ENCODE measurements at places on chromosomes 13 and 19.

DNA sequence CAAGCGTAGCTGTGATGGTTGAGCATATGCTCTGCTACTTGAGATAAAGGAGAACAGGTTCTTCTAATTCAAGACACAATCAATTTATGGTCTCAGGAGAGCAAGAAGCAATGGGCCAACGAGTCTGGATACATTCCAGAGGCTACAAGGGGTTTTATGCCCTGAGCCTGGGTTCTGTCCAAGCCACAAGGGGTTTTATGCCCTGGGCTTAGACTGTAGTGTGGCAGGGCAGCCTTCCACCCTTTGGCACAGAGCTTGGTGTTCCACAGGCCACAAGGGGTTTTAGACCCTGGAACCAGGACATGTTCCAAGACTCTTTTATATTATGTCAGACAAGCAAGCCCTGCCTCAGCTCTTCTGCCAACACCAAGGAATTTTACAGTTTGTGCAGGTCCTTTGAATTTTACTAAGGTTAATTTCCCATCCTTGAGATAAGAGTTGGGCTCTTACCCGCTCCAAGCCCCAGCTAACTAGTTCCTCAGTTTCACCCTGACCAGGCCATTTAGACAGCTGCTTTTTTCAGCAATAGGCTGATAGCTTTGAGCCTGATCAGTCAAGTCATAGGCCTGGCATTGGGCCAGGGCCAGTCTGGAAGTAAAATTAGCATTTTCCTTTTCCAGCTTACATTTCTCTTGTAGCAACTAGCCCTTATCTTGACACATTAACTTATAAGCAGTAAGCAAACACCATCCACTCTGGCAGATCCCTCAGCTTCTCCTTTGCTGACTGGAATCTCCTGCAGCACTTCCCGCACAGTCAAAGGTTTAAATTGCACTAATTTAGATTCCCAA lies 95.0 kb downstream of the ZNF737 start:
- no peak for DNase-seq

DNA sequence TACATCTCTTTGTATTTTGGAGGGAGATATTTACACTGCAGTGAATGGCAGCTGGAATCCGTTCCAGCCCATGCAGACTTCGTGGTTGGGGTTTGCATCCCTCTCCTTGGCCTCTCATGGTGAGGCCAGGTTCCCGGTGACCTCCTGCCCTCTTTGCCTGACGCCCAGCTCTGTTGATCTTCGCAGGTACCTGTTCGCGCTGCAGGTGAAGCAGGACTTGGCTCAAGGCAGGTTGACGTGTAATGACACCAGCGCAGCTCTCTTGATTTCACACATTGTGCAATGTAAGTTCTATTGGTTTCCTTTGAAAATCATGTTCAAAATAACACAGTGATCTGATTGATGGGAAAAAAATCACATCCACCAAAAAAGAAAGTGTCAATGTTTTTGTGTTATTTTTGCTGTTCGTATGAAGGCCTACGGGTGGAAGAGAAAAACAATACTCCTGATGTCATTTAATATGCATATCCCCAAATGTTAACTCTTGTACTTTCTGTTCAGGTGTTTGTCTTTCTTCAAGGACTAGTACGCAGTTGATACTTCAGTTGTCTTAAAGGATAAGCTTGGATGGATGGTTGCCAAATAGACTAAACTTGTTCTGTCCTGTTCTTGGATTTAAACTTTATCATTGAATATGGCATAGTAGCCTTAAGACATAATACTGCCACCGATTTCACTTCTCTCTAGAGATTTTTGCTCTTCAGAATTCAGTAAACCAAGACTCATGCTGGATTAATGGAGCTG lies 199.1 kb downstream of the STK24 start:
- DNase-seq, result no peak

DNA sequence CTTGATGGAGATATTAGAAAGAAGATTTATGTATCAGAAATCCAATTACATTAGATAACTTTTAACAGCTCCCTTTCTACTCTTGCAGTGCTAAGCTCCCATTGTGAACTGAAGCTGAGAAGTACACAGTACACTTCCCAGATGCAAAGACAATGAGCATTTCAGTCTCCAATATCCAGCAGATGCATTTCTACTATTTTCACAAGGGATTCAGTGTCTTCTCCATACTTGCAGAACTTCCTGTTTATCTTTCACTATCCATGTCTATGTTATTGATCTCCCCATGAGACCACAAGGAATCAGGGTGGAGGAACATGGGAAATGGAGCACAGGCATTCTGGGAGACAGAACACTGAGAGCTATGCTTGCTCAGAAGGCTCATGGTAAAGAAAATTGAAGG lies 207.5 kb downstream of the ENOX1 start:
- no peak for DNase-seq

GRCh38 chr13:52850396-52851136 lies 2.1 kb upstream of the PCDH8 start:
- DNase-seq, result no peak

- no peak for DNase-seq
These were observed 2.4 kb upstream of the SBK2 start for GRCh38 chr19:55539090-55539984.

- DNase-seq, result no peak
These were observed 15.3 kb upstream of the RAB8A start for GRCh38 chr19:16096280-16096855.

DNA sequence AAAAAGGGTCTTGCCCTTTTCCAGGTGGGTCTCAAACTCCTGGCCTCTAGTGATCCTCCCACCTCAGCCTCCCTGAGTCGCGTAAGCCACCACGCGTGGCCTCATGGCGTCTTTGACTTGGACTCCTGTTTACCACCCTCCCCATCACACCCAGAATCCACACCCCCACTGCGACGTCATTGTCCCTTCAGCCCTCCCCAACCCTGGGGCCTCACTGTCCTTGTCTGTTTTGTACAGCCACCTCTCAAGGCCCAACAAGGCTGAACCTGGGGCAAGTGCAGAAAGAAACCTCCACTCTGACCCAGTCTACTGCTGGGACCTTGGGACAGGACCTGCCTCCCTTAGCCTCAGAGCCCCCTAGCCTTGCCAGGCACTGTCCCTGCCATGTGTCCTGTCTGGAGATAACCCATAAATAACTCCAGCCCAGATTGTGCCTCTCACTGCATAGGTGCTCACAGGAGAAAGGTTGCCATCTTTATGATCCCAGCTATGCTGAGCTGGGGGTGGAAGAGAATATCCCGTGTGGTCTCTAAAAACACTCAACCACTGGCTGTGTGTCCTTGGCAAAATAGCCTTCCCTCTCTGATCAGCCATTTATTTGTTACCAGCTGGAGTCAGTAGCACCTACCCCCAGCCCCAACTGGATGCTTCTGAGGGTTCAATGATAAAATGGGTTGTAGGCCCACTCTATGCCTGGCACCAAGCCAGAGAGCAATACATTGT lies 1.8 kb upstream of the IFI30 start:
- no peak for DNase-seq

DNA sequence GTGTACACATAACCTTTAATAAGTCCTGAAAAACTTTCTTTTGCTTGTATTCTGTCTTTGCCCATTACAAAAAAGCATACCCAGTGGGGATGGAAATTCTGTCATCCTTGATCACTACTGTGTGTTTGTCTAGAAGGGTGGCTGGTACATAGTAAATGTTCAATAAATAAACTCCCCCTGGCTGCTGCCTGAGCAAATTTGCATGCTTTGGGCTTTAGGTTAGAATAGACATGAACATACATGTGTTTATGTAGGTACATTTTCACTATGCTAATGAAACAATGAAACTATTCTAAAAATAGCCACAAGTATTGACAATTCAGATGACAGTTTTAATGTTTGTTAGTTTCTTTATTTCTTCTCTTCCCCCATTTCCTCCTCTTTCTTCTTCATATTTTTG lies 36.1 kb downstream of the TNFSF13B start:
- no peak for DNase-seq

GRCh38 chr19:6969490-6969889 lies 51.7 kb downstream of the MBD3L2B start:
- no peak for DNase-seq

DNA sequence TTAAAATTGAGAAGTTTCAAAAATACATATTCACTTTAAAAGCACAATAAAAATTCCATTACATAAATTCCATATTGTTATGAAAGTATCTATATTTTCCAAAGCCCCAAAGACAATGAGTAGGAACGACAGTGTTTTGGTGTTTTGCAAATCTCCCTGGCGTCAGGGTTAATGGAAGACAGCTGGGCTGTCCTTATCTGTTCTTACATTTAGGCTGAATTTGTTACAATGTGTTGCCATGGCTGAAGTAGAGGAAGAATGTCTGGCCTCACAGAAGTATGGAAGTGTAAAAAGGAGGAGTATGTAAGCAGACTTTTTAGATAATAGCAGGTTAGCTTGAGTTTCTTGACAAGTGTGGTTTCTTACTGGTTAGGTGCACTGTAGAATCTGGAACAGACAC lies 124.4 kb upstream of the SPATA13 start:
- no peak for DNase-seq

- peak; percentile 32 for DNase-seq
These were observed 335 bp upstream of the SOX1 start for GRCh38 chr13:112066624-112067004.

Data from activated T-cell treated with anti-CD3 and anti-CD28 coated beads for 1 hour (primary cell).